Activated T-cell treated with anti-CD3 and anti-CD28 coated beads, Interleukin-2, amount 50 U/mL, for 24 hours (primary cell): ENCODE measurements at places on chromosomes 12 and 14.
A peak's percentile ranks its signal among the peaks of the same experiment; 100 is the strongest.

DNA sequence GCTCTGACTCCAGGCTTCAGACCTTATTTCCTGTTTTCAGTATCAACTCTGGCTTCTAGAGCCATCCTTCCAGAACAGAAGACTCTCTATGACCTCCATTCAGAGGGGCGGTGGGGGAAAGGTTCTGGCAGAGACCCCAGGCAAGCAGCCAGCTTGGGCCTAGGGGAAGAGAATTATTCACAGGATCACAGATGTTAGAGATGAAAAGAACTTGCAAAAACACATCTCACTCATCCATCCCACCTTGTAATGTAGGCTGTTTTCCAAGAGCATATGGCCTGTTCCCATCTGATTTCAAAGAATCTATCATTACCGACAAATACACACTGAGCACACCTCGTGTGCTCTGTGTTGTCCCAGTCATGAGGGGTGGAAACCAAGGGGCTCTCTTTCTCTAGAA is 131.9 kb downstream of the GRIN2B start:
- DNase-seq, result no peak

GRCh38 chr12:64781280-64782190 is 22.3 kb upstream of the GNS start:
- DNase-seq, result peak; percentile 47

DNA sequence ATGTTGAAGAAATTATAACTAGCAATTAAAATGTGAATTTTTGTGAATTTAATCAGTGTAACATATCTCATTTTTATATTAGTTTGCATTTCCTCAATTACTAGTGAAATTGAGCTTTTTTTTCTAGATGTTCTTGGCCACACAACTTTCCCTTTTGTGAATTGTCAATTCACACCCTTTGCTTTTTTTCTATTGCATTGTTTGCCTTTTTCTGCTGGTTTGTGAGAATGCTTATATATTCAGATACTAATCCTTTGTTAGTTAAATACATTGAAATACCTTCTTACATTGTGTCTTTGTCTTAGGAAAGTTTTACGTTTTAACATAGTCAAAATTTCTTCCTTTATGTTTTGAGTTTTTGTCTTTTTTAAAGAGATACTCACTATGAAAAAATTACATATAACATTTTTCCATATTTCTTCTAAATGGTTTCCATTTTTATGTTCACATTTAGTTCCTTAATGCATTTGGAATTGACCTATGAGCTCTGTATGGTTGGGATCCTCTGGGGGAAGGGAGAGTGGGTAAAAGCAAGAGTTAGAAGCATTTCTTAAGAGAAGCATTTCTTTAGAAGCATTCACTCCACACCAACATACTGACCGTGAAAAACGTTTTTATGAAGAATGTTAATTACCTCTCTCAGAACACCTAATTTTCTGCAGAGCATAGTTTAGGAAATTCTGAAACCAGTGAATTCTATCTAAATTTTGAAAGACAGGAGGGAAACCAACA is 126.0 kb downstream of the CAPZA3 start:
- DNase-seq, result no peak

DNA sequence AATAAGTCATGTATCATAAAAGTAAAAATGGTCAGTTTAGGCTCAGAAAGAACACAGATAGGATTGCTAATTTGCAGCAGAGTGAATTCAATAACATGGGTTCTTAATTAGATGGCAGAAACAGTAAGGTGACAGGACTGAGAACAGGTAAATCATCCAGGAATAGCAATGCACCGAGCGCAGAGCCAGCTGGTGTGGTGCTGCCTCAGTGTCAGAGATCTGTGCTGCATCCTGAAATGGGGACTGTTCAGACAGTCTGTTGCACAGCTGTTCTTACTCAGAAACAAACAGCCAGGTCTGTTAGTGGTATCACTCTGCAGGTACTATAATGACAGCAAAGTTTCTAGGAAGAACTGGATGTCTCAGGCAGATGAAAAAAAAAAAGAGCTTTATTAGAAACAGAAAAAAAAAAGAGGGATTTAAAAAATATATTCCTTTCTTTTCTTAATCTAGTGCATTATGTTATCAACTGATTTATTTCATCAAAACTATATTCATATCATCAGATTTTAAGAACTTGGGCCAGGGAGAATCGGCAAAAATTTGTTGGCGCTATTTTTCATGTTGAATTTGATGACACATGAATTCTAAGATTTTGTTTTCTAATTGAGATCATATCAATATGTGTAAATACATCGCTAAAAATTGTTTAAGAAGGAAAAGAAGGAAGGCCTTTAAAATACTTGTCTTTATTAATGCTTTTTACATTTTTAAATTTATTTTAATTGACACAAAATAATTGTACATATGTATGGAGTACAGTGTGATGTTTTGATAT is 501.8 kb downstream of the PRKD1 start:
- no peak for DNase-seq

DNA sequence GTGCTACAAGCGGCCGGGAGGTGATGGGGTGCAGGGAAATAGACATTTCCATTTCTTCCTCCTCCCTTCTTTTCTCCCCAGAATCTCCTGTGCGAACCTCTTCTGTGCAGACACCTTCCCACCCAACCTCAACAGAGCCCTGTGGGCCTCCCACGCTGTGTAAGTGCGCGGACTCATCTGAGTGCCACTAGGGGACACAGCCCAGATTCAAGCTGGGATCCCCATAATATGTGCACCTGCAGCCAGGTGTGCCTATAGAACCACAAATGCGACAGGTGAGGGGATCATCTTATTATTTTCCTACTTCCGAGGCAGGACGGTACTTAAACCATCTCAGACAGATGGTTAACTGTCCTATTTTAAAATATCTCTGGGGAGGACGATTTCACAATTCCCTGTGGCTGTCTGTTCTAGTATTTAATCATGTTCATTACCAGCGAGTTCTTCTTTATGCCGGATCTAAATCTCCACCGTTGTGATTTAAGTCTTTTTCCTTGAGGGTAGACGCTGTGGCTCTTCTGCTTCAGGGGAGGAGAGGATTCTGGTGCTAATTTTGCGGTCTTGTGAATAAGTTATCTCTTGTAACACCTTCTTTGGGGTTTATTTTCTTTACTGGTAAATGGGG is 17.2 kb upstream of the CACNA1C start:
- no peak for DNase-seq

GRCh38 chr14:20601522-20601921 is 10.3 kb upstream of the RNASE12 start:
- no peak for DNase-seq

DNA sequence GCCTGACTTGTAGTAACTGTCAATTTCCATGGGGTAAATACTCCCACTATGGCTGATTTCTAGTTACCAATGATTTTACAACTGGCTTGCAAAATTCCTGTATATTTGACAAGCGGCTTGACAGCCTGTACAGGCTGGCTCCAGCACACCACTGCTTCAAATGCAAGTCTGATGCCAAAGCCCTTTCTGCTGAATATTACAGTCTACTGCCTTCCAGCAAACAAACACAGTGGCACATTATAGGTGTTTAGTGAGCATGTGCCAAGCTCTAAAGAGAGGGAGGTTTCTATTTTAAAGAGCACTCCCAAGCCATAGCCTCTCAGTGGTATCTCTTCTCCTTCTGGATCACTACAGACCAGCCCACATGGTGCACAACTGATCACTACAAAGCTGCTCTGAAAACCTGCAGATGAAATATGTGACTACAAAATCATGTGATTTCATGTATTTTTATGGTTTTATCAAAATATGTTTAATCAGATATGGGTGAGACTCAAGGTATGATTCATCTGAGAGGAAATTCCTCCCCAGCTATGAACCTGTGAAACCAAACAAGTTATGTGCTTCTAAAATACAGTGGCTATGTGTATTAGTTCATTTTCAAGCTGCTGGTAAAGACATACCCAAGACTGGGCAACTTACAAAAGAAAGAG is 101.5 kb downstream of the RPAP3 start:
- no peak for DNase-seq

GRCh38 chr12:19236656-19237055 is 107.1 kb downstream of the PLEKHA5 start:
- no peak for DNase-seq

GRCh38 chr12:57535764-57536596 is 11.0 kb downstream of the DCTN2 start:
- DNase-seq, result no peak

DNA sequence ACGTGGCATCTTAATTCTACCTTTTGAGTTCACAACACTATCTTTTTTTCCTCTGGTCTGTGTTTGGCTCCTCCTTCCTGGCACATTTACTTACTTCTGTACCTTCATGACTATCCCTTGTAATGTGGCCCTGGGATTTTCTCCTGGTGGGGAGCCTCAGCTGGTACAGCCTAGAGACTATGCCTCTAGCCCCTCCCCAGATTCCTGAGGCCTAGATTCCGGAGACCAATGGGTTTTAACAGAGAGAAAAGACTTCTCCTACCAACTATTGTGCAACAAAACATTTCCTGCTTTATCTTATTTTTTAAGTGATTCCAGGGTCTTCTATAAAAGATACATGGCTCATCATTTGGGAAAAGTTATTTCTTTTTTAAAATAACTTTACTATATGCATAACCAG is 216.2 kb upstream of the KRR1 start:
- DNase-seq, result no peak

DNA sequence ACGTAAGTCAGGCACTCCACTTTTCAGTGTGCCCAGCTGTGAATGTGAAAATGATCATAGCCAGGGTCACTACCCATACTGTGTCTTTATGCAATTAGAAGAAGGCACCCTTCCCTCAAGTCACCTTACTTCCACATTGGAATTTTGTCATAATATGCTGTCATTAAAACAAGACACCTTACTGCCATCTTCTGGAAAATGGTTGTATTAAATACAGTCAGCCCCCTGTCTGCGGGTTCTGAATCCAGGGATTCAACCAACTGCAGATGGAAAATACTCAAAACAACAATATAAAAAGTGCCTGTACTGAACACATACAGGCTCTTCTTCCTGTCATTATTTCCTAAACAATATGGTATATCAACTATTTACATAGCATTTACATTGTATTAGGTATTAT is 70.2 kb upstream of the TBX5 start:
- DNase-seq, result no peak

GRCh38 chr12:10136637-10137205 is 6.7 kb upstream of the CLEC7A start:
- no peak for DNase-seq

- DNase-seq, result no peak
Measured at GRCh38 chr14:38404616-38405015, 148.7 kb upstream of the CLEC14A start.

GRCh38 chr12:52120951-52121823 is 41.7 kb downstream of the SMIM41 start:
- no peak for DNase-seq

GRCh38 chr12:3454780-3455179 is 36.2 kb upstream of the PRMT8 start:
- DNase-seq, result no peak

DNA sequence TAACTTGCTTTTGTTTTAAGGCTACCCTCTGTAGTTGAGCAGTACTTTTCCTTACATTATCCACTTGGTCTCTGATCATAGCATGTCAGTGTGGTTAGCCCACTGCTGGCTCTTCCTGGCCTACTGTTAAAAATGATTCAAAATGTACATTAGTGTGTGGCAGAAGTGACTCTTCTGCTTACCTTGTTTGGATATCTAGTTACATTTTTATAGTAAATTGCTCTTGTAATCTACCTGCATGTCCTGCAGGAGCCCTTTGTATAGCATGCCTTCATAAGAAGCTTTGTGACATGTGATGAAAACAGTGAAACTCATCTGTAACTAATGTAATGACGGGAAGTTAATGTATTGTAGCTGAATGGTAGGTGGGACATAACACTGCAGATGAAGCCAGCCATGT is 8.1 kb downstream of the SPATS2 start:
- DNase-seq, result no peak

GRCh38 chr12:92398565-92399309 is 253.1 kb upstream of the BTG1 start:
- no peak for DNase-seq

DNA sequence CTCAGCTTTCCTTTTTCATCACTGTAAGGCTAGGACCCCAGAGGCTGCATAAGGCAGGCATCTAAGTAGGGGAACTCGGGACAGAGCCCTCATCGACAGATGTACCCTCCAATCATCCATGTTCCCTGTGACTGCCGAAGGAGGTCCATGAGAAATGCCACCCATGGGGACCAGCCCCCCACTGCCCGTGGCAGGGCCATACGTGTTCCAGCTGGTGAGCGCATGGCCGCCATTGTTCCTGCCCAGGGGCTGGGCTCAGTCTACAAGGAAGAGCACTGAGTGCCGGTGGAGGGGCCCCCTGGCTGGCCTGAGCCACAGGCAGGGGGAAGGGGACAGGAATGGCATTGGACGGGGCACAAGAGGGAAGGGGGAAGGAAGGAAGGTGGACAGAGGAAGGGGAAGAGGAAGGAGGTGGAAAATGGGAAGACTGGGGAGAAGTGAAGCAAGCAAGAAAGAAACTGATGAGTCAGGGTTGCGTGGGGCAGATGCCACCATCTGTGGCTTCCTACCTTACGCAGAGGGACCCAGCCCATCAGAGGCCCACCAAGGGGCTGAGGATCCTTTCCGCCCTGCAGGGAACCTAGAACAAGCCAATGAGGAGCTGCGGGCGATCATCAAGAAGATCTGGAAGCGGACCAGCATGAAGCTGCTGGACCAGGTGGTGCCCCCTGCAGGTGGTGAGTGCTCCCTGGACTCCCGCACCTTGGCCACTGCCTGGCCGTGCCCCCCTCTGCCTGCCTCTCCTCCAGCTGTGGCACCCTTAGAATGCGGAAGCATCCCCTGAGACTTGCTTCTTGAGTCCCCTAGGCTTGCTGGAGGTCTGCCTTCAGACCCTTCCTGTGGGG is 120.6 kb upstream of the FKBP4 start:
- DNase-seq, result no peak

GRCh38 chr12:111753144-111753881 is 13.4 kb upstream of the ALDH2 start:
- no peak for DNase-seq

DNA sequence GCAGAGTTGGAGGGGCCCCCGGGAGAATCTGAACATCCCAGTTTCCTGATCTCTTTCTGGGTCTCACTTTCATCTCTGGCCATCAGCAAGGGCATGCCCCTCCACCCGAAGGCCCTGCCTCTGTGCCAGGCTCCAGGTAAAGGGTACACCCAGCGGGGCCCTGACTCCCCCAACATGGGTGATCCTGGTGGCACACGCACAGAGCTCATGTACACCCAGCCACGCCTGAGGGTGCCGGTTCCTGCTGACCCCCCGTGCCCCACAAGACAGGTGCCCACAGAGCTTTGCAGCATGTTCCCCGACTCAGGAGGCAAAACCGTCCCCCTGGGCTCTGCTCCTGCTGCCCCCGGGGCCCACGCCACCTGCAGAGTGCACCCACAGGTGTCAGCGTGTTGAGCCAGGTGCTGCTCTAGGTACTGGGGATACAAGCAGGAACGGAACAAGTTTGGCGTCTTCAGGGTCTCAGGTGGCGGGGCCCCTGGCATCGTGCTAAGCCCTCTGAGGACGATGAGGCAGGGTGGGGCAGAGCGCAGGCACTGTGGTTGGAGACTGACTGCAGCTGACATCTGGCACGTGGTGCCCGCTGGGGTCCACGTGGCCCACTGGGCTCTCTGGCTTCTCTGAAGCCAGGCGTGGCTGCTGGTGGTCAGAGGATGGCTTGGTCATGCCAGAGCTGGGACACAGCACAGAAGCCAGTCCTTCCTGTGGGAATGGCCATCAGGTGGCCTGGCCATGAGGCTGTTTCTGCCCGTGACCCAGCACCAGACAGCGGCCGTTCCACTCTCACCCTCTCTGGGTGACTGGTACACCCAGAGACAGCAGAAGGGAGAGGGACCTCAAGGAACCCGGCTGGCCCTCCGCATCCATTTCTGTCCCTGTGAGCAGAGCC is 13.8 kb downstream of the BAG5 start:
- DNase-seq, result no peak

GRCh38 chr12:24838531-24838950 is 110.4 kb downstream of the BCAT1 start:
- DNase-seq, result no peak

GRCh38 chr12:69908203-69908602 is 83.2 kb downstream of the MYRFL start:
- no peak for DNase-seq
